CD4-positive, alpha-beta T cell treated with Interleukin-17A for 1 hour (primary cell): ENCODE measurements at places on chromosomes 11 and 22.

GRCh38 chr11:22597062-22597461 is 28.6 kb downstream of the FANCF start:
- DNase-seq = no peak

DNA sequence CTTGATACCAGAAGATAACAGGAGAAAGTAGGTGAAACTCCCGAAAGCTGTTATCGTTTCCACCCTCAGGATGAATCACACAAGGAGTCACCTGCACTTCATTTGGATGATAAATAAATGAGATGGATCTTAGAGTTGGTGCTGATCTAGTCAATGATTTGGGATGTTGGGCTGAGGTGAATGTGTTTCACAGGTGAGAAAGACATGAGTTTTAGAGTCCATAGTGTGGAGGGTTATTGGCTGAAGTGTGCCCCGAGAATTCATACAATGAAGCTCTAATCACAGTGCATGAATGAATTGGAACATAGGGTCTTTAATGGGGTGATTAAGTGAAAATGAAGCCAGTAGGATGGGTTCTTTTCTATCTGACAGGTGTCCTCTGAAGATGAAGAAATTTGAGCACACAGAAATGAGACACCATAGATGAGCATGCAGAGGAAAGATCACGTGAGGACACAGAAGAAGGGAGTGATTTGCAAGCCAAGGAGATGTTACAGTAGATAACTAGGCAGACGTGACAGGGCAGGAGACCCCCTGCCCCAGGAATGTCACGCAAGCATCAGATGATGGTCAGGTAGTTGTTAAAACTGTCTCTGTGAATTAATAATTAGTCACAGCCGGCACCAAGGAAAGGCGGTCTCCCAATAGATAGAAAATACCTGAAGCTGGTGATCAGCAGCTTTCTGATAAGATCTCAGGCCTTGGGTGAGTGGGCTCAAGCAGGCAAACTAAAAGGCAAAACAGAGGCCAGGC is 60.3 kb upstream of the IGLL5 start:
- no peak for DNase-seq

DNA sequence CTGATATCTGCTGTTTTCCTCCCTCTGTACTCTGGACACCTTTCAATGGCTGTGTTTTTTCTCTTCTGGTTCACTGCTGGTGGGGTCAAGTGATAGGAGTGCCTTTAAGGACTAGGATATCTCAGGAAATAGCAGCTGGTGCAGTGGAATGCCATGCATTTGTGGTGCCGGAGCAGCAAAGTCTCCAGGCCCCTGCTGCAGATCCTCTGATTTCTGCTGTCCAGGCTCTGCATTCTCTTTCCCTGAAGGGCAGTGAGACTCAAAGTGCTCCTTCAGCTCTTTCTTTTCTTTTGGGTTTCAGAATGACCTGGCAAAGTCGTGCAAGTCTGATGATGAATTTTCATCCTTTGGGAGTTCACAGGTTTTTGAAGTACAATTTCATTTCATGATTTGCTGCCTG is 774.3 kb downstream of the FAM181B start:
- no peak for DNase-seq

DNA sequence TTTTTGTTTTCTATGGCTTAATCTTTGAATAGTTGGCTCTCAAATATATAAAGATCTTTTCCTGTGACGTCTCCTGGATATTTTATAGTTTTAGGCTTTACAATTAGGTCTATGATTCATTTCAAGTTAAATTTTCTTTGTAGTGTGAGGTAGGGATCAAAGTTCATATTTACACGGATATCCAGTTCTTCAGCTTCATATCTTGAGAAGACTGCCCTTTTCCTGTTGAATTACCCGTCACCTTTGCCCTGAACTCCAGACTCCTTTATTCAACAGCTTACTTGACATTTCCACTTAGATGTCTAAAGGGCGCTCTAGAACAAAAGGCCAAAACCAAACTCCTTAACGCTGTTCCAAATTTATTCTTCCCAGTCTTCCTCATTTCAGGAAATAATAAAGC is 51.7 kb downstream of the TTC17 start:
- no peak for DNase-seq

DNA sequence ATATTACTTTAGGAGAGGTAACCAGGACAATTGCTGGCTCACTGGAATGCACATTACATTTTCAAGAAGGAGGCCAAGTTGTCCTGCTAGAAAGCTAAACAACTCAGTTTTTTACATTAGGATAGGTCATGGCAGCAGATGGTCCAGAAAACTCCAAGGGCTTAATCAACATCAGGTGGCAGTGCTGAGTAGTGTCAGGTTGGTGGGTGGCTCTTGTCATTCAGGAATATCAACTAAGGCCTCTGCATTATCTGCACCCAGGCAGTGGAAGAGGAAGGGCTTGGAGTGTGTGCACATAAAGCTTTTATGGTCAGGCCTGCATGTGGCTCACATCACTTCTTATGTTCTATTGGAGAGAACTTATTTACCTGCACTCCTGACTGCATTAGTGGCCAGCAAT is 32.2 kb upstream of the OR4B1 start:
- DNase-seq = no peak

GRCh38 chr11:952406-953385 is 27.0 kb downstream of the AP2A2 start:
- no peak for DNase-seq

DNA sequence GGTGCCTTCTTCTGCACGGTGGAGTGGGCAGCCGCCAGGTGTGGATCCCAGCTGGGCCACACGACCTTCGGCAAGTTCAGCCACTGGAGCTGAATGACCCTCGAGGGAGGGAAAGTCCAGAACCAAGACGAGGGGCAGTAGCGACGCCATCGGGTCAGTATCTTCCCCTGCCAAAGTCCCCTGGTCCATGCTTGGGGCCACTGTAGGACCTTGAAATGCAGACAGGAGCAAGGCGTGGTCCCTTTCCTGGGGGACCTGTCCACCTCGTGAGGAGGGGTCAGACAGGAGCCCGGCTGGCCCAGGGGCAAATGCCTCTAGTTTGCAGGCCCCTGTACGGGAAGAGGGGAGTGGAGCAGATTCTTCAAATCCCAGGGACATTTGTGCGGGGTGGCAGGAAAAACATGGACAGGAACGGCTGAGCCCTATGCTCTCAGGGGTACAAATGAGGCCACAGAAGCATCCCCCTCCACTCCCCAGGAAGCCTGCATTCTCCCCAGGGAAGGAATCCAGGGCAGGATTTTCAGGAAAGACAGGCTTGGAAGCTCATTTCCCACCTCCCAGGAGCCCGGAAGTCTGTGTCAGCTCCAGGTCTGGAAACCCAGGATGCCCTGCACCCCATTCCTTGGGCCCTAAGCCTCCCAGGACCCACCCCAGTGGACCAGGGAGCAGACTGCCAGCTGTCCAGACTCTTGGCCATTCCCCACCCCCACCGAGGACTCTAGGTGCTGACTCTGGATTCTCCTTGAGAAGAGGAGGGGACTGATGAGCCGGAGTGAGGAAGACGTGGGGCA is 6.6 kb downstream of the SHANK2 start:
- no peak for DNase-seq
